H54 (cell line): ENCODE measurements at places on chromosomes 12 and 14.

DNA sequence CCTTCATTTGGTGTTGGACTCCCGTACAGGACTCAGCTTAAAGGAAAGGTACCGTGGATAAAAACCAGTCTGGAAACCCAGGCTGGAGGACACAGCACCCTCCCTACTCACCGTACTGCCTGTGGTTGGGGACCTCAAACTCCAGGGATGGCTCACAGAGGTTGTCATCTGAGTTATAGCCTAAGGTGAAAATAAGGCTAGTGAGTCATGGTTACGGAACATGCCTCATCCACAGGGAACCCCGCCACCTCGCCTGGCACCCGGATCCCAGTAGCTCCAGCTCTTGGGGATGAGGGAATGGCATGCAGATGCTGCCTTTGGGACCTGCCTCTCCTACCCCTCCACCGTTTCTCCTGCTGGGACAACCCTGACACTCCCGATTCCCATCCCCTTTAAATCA, 36.8 kb upstream of the GPR68 start:
- DNase-seq, result peak; percentile 97

DNA sequence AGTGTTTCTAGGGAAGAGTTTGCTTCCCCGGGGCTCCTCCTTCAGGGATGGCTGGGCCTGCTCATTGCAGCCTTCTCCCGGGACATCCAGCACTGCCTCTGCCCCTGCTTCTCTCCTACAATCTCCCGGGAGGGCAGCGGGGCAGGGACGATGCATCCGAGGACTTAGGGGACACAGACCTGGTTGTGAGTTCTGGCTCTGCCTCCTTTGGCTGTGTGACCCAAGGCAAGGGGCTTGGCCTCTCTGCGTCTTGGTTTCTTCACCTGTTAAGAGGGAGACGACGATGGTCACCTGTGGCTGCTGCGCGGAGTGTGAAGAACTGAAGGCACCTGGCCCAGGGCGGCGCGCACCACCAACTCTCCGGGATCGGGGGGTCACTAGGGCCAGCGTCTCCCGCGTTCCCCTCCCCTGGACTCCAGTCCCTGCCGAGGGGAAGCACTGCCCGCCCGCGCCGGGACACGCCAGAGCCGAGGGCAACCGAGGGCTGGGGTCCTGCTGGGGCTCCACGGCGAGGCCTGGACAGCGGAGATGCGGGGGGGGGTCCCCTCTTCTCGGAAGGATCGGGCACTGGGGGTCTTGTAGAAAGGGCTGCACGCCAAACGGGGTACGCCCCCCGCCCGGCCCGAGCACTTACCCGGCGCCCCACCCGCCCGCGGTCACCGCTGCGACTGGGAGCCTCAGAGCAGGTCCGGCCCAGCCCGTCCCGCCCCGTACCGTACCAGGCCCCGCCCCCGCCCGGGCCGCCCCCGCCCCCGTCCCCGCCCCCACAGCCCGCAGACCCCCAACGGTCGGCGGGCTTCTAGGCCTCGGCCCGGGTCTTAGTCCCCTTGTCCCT, at the start of gene HVCN1:
Gene HVCN1, minus strand, starts transcription at position 670 of the 835 bp plus-strand sequence. CDS start 5,870 bp downstream, outside the sequence.
- DNase-seq, result no peak

- no peak for DNase-seq
Observed at GRCh38 chr12:51392556-51393237, 1.5 kb upstream of the GALNT6 start.

- DNase-seq, result no peak
Observed at GRCh38 chr14:100740929-100741328, 14.2 kb downstream of the DLK1 start.

DNA sequence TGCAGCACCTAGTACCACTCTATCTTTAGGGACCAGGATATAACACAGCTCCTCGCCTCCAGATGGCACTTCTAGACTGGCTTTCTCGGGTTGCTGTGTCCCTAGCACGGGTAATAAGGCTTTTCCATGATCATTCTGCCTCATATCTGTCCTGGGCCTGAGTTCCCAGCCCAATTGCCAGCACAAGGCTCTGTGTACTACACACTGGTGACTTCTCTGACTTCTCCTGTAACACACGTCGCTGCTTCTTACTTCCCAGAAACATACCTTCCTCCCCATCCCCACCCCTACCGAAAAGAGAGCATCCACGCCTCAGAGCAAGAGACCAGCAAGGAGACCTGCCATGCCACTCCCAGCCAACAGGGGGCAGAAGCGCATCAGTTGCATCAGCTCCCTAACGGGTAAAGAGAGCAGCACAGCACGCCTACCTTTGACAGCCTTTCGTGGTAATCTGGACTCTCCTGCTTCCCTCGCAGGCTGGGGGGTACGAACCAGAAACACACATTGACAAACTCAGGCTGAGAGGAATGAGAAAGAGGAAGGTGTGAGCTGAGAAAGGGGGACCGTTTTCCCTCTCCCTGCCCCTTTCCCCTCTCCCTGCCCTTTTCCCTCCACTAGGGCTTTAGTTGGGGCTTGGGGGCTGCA, 21.2 kb upstream of the ZNF740 start:
- peak; percentile 82 for DNase-seq

- DNase-seq, result no peak
Observed at GRCh38 chr12:23921099-23921856, 28.2 kb downstream of the SOX5 start.

DNA sequence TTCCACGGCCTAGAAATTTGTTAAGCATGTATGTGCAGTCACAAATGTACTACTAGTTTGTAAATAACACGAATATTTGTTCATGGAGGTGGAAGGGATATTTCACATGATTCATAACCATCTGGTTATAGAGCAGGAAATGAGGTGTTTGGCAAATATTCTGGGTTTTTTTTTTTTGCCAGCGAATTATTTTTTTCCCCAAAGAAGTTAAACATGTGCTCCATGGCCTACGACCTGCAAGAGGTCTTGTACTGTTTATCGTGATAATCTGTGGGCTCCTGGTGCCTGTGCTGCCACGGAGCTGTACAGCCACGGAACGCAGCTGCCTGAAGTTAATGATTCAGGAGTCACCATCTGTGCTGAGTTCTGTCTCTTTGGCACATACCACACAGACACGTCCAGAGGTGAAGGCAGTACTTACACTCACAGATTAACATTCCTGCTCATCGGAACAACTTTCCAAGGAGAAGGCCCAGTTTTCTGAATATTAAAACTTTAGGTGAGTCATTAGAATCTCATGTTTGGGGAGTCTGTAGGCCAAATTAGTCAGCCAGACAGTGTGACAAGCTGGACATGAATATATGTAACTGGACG, 156.3 kb downstream of the TMX1 start:
- DNase-seq, result no peak

DNA sequence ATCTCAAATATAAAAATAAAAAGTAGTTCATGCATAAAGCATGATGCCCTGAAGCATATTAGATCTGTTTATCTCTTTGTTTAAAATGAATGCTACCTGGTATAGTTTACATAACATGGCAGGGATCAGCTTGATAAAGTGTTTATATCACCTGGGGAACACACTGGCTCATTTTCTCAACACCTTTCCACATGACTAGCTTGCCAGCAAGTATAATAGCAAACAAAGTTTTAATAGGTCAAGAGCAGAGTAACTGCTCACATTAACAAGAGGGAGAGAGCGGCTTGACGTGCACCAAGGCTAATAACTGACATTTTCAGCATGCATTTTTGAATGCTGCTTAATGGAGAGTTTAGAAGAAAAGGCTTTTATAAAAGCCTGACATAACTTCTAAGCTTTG, 246.4 kb downstream of the EGLN3 start:
- no peak for DNase-seq

DNA sequence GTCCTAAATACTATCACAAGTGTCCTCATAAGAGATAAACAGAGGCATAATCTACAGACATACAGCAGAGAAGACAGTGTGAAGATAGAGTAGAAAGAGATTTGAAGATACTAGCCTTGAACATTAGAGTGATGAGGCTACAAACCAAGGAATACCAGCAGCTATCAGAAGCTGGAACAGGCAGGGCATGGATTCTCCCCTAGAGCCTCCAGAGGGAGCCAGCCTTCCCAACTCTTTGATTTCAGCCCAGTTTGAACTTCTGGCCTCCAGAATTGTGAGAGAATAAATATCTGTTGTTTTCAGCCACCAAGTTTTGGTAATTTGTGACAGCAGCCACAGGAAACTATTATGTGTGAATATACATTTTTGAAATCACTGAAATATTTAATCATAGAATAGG, 47.2 kb downstream of the CCDC91 start:
- no peak for DNase-seq

GRCh38 chr14:96094211-96094610, 55.0 kb downstream of the C14orf132 start:
- no peak for DNase-seq

GRCh38 chr12:25681580-25681979, 128.5 kb upstream of the LMNTD1 start:
- DNase-seq, result no peak

DNA sequence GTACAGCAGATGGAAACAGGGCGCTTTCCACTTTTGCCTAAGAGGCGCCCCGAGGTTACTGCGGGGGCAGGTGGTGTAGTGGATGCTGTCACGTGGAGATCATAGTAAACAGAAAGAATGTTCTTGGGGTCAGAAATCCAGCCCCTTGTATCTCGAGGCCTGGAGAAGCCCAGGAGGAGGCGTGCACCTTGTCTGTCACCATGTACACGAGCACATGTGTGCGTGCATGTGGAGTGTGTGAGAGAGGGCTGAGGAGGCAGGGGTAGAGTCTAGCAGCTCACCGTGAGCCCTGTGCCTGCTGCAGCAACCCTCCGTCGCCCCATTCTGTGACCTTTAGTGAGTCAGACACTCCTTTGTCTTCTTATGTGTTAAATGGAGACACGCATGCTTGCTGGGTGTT, 59.0 kb downstream of the CACNA1C start:
- DNase-seq, result no peak

DNA sequence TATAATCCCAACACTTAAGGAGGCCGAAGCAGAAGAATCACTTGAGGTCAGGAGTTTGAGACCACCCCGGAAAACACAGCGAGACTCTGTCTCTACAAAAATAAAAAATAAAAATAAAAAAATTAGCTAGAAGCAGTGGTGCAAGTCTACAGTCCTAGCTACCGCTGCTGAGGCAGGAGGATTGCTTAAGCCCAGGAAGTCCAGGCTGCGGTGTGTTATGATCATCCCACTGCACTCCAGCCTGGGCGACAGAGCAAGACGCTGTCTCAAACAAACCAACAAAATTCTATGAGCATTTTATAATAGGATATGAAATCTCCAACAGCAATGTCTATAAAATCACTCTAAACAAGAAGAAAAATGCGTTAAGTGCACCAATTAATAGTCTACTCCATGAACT, 75.3 kb downstream of the PPP1R12A start:
- DNase-seq, result no peak

- DNase-seq, result no peak
Observed at GRCh38 chr12:50021031-50021430, 4.3 kb downstream of the RACGAP1 start.

DNA sequence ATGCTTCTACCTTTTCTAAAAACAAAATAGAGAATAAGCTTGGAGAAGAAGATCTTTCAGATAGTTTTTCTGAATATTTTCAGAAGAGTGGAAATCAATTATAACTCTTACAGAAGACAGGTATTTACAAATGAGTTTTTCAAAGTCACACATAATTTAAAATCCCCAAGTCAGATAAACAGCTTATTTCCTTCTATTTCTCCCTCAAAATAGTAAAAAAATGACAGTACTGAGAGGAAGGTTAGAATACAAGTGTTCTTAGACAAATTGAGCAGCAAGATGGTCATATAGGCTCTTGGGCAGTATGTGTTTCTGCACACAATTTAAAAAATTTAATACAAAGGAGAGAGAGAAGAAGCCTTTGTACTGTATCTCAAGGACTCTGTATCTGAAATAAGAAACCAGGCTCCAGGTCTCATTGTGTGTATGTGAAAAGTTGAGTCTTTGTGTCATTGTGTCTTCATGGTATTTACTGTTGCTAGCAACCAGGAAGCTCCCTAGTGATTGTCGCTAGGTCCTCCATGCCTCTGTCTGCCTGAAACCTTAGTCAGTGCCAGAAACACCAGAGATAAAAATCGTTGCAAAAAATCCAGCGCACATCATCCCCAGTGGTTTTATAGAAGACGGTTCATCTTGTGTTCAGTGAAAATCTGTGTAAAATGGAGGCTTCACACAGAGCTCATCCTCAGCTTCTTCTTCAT, 12.9 kb upstream of the TUBA1A start:
- DNase-seq, result no peak

DNA sequence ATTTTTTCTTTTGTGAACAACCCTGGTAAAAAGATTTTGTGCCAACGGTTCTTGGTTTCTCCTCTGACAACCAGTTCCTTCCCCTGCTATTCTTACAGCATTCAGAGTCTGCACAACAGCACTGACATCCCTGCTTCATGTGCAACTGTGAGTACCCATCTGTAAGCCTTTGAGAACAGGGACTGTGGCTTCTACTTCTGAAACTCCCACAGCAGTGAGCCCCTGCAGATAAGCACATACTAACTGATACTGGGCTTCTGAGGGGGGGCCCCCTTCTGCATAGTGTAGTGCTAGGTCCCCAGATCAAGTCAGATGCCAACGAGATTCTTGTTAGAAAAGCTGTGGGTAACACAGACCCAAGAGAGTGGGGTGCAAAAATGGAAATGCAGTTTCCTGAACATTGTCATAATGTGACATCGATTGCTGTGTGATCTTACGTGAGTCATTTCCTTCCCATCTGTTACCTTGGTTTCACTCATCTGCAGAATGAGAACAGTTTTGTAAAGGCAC, 11.1 kb upstream of the NINJ2 start:
- peak; percentile 17 for DNase-seq

DNA sequence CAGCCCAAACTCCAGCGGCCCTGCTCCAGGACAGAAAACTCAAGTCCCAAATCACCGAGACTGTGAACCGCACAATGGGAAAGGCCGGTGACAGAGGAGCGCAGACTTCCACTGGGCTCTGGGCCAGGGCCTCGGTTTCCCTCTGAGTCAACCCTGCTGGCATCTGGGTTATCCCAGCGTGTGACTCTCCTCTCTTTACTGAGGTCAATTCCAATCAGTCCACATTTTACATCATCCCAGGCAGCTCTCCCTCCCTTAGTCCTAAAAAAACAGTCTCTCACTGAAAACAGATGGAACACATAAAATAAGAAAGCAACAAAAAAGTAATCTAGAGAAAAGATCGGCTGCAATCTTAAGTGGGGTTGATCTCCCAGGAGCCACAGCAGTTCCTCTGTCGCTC, 36.9 kb downstream of the ITPK1 start:
- DNase-seq, result no peak

DNA sequence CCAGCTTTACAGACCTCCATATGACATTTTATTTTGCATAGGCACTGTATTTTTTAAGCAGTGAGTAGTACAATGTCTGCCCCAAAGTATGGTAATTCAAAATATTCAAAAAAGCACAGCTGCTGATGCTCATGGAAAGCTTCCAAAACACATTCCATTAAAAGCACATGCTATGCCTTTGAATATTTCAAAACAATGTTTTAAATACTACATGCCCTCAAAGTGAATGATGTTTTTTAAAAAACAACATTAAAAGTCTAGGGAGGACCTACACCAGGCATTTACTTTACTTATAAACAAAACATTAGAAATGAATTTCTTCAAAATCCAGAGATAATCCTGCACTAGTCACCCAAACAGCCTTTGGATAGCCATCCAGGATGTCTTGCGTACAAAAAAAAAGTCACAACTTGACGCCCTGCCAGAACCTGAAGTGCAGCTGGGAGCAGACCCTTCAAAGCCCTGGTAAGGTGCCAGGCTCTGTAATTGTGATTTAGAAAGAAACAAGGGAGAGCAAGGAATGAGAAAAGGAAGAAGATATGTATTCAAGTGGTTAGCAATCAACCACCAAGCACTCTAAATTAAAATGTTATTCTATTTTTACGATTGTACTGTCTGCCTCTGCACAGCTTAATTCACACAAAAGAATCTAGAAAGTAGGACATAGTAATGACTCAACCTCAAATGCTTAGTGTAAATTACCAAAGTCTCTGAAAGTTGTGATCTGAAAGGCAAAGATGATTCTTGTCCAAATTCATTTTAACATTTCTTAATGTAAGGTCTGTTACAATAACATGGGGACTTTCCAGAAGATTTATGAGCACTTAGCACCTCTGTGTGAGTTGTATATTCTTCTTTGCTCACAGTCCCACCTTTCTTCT, 31.9 kb downstream of the CEP83 start:
- no peak for DNase-seq
